ENCODE measurements at places on chromosomes 12 and 14.
A peak's percentile ranks its signal among the peaks of the same experiment; 100 is the strongest.

GRCh38 chr14:22982477-22983245 is at the start of gene AJUBA:
Gene AJUBA, minus strand, starts transcription at chr14:22982551. Its CDS starts 285 bp downstream, at chr14:22982266.
- DNase-seq: peak; percentile 54

- DNase-seq: no peak
Observed at GRCh38 chr12:13289653-13290289, 93.2 kb downstream of the EMP1 start.

GRCh38 chr12:10498042-10498441 is 7.6 kb upstream of the EIF2S3B start:
- no peak for DNase-seq

- DNase-seq: no peak
Observed at GRCh38 chr14:36268121-36268520, 52.3 kb downstream of the MBIP start.

DNA sequence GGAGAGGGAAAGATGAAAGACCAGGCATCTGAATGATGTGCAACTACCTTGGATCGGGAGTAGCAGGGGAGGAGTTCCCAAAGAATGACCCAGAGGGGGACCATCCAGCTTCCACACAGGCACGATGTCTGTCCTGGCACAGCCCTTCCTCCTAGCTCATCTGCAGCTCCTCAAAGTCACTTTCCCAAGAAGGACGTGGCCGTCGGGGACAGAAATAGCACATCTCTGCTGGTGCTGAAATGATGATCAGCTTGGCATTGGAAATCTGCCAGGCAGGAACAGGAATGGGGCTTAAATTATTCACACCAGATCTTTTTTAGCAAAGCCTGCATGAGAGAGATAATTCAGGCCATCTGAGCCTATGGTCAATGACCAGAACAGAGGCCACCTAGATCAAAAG is 41.7 kb downstream of the TSPAN11 start:
- no peak for DNase-seq

DNA sequence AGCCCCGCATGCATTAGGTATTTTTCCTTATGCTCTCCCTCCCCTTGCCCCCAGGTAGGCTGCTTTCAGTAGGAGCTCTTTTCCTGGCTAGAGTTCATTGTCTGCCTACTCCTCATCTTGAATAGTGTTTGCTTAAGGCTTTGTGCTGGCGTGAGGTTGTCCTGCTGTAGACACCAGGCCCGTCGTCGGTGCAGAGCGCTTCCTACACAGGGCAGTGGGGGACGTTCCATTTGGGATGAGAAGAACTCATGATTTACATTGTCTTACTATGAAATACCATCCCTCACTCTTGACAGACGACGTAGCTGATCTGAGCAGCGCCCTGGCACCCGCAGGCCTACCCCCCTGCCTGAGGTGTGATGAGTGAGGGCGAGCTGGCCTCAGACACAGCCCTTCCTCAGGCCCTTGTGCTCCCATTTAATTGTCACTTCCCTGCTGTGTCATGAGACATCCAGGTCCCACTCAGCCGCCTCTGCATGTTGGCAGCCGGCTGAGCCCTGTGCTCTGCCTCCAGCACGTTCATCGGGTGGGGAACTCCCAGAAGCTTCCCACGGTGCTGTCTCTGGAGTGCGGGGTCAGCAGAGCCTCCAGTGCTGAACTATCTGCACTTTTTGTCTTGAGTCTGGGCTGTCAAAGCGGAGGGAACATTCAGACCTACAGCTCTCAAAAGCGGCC is 76.0 kb downstream of the WDR20 start:
- no peak for DNase-seq

- no peak for DNase-seq
Observed at GRCh38 chr14:89388853-89389252, 28.2 kb downstream of the FOXN3 start.

DNA sequence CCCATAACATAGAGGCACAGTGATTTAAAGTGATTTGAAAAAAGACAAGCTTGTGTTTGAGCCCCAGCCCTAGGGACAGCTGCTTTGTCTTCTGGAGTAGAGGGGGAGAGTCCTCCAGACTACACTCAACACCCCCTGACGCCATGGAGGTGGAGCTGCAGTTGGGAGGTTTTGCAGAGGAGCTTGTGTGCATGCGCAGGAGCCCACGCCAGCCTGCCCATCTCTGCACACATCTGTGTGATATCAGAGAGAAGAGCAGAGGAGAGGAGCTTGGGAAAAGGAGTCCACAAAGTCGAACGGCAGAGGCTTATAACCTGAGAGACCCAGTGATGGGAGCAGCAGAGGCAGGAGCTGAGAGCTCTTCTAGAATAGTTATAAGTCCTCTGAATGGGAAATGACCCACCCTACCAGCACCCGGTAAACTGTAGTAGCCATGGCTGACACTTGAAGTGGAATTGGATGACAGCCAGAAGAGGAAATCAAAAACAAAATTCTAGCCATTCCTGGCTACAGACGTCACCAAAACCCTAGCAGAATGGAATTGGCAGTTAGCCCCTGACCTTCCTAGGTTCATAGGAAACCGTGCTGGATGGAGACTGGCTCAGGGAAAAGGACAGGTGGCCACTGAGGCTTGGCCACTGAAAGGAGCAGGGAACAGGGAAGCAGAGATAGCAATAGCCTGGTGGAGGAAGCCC is 185.1 kb upstream of the VASH1 start:
- DNase-seq: no peak

GRCh38 chr14:23589606-23590005 is 11.0 kb upstream of the JPH4 start:
- DNase-seq: no peak

DNA sequence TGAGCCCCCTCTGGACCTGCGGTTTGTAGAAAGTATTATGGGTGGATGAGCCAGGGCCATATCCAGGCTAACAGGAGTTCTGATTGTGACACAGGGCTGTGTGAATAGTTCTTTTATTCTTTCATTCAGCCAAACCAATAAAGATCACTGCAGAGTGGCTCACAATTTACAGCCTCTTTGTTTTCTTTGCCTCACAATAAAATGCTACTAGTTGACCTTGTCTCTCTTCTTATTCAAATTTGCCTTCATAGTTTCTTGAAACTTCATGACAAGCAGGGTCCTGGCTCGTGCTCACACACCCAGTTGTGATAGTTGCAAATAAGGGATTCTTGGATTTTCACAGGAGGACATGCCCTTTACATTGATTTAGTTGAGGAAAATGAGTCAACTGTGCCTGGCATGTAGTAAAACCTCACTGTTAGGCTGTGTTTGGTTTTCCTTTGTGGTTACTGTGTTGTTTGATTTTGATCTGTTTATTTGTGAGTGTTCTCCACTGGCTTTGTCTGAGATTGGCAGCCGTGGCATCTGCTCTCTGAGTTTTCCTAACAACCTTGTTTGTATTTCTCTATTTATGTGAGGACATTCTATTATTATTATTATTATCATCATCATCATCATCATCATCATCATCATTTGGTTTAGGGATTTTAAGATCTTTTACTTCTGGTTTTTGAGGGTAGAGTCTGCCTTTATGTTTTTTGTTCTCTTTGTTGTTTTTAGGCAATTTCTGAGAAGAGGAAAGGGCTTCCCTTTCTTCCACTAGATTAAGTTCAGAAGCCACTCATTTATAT is 2.7 kb upstream of the KRT6B start:
- no peak for DNase-seq

DNA sequence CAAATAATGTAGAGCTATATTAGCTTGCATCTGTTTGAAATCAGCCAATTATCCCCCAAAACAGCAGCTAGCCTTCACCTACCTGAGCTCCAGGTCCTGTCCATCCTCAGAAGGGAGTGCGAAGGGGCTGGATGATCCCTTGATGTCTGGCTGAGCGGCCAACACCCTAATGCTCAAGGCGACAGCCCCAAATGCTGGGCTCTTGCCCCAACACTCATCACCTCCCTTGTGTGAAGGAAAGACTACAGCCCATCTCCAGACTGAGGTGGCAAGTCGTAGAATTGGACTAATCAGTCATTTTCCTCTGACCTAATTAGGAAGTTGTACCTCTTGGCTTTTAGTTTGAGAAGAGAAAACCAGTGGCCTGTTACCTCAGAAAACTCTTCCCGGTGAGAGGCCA is 16.3 kb upstream of the MDM1 start:
- DNase-seq: no peak

- no peak for DNase-seq
Observed at GRCh38 chr12:26245175-26245942, 50.0 kb downstream of the SSPN start.

GRCh38 chr12:12482959-12483358 is 79.7 kb downstream of the DUSP16 start:
- no peak for DNase-seq

GRCh38 chr14:79543348-79543747 is 668.0 kb downstream of the DIO2 start:
- no peak for DNase-seq

- peak; percentile 29 for DNase-seq
Observed at GRCh38 chr14:21723431-21724045, 49.9 kb upstream of the OR4E1 start.

DNA sequence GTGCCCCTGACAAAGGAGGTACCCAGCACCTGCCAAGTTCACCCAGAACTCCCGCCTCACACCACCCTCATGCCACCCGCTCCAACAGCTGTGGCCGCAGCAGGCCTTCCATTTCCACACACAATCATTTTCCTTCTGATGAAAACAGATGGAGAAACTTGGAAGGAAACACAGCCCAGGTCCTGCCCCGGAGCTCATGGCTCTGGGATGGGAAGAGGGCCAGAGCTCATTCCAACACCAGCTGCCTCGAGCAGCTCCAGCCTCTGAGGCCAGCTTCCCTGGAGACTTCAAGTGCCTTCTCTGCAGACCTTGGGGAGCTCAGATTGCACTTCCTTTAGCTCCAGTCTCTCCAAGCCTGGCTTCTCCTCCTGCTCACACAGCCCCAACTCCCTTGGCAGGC is 55.1 kb upstream of the CMKLR1 start:
- no peak for DNase-seq

Data from stimulated activated CD4-positive, alpha-beta T cell treated with anti-CD3 and anti-CD28 coated beads, Interleukin-1b, Interleukin-23, amount 100 ng/mL, for 24 hours (primary cell).